Kidney epithelial cell (primary cell): ENCODE measurements at places on chromosomes 11 and 22.

GRCh38 chr11:73998846-73999575 is 9.9 kb downstream of the UCP3 start:
- DNase-seq = no peak

GRCh38 chr22:48883211-48883960 is 944.3 kb downstream of the BRD1 start:
- DNase-seq = no peak

GRCh38 chr22:47659467-47660223 is 897.2 kb downstream of the TBC1D22A start:
- no peak for DNase-seq

DNA sequence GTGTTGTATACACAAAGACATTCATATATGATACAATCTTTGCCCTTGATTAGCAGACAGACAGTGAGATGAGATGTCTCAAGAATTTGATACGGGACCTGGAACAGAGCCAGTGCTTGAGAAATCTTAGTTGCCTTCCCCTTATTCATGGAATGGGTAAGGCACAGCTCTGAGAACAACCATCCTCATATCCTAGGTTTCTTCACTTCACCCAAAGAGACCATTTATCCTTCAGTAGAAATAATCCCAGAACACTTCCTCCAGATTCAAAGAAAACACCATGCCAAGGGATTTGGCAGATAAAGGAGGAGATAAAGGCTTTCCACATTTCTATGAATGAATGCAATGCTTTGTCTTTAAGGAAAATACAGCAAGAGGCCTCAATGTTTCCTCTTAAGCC is 8.8 kb upstream of the IZUMO1R start:
- DNase-seq = no peak

- no peak for DNase-seq
Observed at GRCh38 chr11:117878314-117878938, 2.0 kb upstream of the FXYD6 start.

GRCh38 chr22:39244496-39245129 is at the start of gene PDGFB:
Gene PDGFB (minus strand): TSS chr22:39244982. CDS start chr22:39243963, 1,019 bp downstream.
- no peak for DNase-seq
